ENCODE measurements at places on chromosomes 12 and 14.

- DNase-seq, result no peak
Observed at GRCh38 chr12:66823857-66824570, 145.1 kb upstream of the GRIP1 start.

- no peak for DNase-seq
Observed at GRCh38 chr14:97077253-97077653, 280.1 kb downstream of the VRK1 start.

DNA sequence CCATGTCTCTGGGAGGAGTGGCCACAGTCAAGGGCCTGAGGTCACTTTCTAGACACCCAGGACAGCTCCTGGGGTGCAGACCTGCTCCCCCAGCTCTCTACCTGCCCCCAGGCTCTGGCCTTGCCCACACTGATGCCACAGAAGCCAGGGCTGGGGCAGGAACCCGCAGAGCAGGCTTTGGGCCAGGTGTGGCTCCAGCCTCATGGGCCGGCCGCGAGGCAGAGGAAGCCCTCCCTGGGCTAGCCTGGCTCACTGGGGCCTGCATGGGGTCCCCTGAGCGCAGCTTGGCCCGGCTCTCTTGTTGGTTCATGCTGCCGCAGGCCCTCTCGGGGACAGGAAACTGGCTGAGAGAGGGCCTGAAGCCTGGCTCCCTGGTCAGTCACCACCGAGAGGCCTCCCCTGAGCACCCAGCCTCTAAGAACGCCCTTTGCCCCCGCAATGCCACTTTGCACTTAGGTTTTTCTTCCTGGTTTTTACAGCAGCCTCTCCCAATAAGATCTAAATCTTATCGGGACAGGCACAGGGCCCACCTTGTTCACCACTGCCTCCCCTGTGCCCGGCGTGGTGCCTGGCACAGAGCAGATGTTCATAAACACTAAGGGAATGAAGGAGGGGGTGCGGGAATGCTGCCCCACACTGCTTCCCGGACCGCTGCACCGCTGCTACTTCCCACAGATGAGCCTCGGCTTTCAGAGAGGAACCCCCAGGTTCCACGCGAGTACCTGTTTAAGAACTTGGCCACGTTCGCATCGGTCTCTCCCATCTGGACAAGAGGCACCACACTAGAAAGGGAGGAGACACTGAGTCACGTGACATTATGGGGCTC lies 14.7 kb downstream of the MMAB start:
- no peak for DNase-seq

DNA sequence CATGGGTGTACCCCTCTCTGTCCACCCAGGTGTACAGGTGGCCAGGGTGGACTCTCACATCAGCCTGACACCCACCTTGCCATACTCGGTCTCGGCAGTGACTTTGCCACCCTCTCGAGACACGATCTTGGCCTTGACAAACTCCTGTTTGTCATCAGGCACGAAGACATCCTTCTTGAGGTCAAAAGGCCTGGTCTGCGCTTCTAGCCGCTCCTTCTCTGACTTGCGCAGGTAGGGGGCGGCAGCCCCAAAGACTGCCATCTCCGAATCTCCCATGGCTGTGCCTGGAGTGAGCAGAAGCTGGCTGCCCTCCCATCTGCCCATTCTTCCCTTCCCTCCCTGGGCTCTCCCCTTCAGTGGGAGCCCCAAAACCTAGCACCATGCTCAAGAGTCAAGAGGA lies 2.0 kb downstream of the MYH7 start:
- DNase-seq, result no peak

DNA sequence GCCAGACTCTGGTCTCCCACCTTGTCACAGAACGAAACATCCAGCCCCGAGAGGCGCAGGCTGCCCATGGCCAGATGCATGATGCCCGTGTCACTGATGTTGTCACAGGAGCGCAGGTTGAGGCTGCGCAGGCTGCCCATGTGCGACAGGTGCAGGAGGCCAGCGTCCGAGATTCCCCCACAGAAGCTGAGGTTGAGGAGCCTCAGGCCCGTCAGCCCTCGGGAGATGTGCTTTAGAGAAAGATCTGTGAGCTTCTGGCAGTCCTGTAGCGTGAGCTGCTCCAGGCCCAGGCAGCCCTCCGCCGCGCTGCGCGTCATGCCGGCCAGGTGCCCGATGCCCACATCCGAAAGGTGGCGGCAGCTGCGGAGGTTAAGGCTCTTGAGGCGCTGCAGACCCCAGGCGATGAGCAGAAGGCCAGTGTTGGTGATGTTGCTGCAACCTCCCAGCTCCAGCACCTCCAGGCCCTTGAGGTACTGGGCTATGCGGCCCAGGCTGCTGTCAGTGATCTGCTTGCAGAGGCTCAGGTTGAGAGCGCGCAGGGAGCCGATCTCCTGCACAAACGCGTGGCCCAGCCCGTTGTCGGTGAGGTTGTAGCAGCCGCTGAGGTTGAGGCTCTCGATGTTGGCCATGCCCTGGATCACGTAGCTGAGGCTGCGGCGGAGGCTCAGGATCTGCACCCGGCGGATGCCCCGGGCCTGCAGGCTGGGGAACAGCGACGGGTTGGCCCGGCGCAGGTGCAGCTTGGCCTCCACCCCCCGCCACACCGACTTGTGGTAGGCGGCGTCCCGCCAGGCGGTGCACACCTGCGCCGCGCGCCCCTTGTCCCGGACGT lies 991 bp downstream of the FBXL14 start:
- DNase-seq, result peak; percentile 70

- DNase-seq, result no peak
Observed at GRCh38 chr12:120866108-120866507, 38.0 kb downstream of the SPPL3 start.

DNA sequence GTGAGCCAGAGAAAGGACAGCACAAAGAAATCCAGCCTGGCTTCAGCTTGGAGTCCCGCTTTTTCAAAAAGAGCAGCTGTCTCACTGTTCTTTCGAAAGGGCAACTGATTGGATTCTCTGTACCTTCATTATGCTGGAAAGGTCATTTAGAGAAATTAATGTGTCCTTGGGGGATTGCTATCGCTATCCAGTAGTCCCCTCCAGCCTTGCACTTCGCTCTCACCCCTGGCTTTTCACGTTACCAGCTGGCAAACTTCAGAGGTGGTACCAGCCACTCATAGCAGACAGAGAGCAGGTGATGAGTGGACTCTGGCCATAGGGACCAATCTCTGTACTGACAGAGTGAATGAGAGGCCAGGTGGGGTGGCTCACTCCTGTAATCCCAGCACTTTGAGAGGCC lies 11.8 kb upstream of the NUAK1 start:
- DNase-seq, result no peak

DNA sequence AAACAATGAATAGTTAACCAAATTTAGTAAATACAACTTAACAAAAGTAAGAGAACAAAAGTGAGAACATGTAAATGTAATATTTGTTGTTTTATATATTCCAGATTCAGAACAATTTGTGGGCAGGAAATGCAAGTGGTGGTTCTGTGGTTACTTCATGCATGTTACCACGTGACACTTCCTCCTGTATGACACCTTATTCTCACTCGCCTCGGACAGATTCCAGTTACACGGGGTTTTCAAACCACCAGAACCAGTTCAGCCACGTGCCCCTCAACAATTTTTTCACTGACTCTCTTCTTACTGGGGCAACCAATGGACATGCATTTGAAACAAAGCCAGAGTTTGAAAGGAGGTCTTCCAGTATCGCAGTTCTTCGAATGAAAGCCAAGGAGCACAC lies 21.0 kb downstream of the ALX1 start:
- DNase-seq, result no peak

GRCh38 chr14:31300296-31300695 lies 92.7 kb upstream of the HECTD1 start:
- no peak for DNase-seq

- no peak for DNase-seq
Observed at GRCh38 chr12:78470354-78471195, 394.0 kb upstream of the SYT1 start.

DNA sequence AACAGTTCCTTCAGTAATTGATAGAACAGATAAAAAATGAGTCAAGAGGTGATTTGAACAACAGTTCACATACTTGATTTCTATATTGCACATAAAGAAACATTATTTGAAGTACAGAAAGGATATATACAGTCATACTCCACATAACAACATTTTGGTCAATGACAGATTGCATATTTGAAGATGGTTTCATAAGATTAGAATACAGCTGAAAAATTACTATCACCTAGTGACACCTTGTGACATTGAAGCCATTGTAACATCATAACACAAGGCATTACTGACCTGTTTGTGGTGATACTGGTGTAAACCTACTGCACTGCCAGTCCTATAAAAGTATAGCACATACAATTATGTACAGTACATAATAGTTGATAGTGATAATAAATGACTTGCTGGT lies 43.1 kb upstream of the ABCC9 start:
- no peak for DNase-seq

- DNase-seq, result no peak
Observed at GRCh38 chr12:86256163-86256562, at the start of gene MGAT4C. Gene MGAT4C (minus strand): TSS chr12:86256391.
